ENCODE measurements at places on chromosomes 12 and 14. TPM values are rescaled to one million over a fixed set of nuclear protein-coding genes. Genes with fewer than 3 reads are reported as not detected.

The TBX5 gene
- not detected for total RNA-seq

The NTF3 gene
- 11.1 TPM for total RNA-seq

The ASCL1 gene
- not detected for total RNA-seq

The ADCK1 gene
- total RNA-seq = 4.0 TPM

The PKP2 gene
- total RNA-seq = 0.06 TPM

The POLE gene
- 19.8 TPM for total RNA-seq

The RASAL1 gene
- total RNA-seq = not detected

The FAM186B gene
- total RNA-seq = 0.53 TPM

The LRRC9 gene
- total RNA-seq = not detected

The DCTN2 gene
- 94.4 TPM for total RNA-seq

The TSPAN8 gene
- 200 TPM for total RNA-seq

The AP5M1 gene
- total RNA-seq = 25.7 TPM

The COX8C gene
- total RNA-seq = not detected

The ACOT4 gene
- total RNA-seq = 0.53 TPM

The PDE3A gene
- 102 TPM for total RNA-seq

The NEMP1 gene
- total RNA-seq = 11.2 TPM

The VWF gene
- 2.5 TPM for total RNA-seq

The ITGA7 gene
- total RNA-seq = 51.5 TPM

The C3AR1 gene
- total RNA-seq = 0.40 TPM

The ZFHX2 gene
- total RNA-seq = 0.06 TPM

The BATF gene
- 1.8 TPM for total RNA-seq

The DPPA3 gene
- not detected for total RNA-seq

The ETV6 gene
- 2.9 TPM for total RNA-seq

The SDR9C7 gene
- not detected for total RNA-seq

The MAP1LC3B2 gene
- 0.53 TPM for total RNA-seq

The CCDC197 gene
- total RNA-seq = not detected

The GLT1D1 gene
- not detected for total RNA-seq

The PLXNC1 gene
- total RNA-seq = 4.0 TPM

The NUAK1 gene
- total RNA-seq = 3.2 TPM

The EMP1 gene
- 47.6 TPM for total RNA-seq

The TAS2R20 gene
- 1.8 TPM for total RNA-seq

The TMTC2 gene
- total RNA-seq = 2.9 TPM

The RPGRIP1 gene
- not detected for total RNA-seq

Data from aortic smooth muscle cell (primary cell).